ENCODE measurements at places on chromosomes 2 and 18. TPM values are rescaled to one million over a fixed set of nuclear protein-coding genes. Genes with fewer than 3 reads are reported as not detected.

The MAP3K19 gene
- not detected for total RNA-seq

The MREG gene
- 23.0 TPM for total RNA-seq

DNA sequence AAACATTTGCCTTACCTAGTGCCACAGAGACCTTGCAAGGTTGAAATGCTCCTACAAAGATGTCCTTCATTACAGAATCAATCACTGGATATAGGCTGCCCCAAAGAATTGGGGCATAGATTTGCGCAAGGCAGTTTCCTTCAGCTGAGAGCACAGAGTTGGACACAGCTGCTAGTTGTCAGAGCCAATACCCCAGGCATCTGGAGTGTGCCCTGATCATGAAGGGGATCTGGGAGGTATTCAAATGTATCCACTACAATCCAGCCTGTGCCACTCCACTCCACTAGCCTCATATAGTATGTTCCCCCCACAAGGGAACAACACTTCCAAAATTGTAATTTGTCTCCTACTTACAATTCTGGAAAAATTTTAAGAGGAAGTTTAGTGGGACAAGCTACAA, 62.3 kb upstream of the ITPRID2 start:
- no peak for DNase-seq

DNA sequence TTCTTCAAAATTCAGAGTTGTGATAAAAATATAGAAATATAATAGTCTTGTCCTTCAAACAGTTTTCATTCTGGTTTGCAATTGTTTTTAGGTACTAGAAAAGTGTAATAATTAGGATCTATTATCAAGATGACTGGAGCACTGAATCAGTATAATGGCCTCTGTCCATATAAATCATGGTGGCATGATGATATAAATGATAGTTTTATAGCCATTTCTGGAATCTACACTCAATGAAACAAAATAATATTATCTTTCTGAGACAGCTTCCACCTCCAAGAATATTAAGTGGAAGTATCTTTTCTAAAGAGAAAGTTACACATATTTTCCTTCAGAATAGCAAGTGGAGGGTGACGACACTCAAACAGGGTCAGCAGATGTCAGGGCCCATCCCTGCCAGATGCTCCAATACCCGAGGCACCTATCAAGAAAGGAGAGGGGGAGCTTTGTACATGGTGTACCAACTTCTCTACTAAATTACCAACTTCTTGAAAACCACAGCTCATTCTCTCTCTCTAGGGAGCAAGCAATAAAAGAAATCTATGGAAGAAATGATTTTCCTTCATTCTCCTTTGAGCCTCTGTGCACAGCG, 882.7 kb upstream of the CHAC2 start:
- DNase-seq: no peak

- DNase-seq: no peak
Observed at GRCh38 chr18:55508651-55509050, 79.3 kb downstream of the TCF4 start.

GRCh38 chr2:38734299-38735058, 16.7 kb downstream of the SRSF7 start:
- no peak for DNase-seq

DNA sequence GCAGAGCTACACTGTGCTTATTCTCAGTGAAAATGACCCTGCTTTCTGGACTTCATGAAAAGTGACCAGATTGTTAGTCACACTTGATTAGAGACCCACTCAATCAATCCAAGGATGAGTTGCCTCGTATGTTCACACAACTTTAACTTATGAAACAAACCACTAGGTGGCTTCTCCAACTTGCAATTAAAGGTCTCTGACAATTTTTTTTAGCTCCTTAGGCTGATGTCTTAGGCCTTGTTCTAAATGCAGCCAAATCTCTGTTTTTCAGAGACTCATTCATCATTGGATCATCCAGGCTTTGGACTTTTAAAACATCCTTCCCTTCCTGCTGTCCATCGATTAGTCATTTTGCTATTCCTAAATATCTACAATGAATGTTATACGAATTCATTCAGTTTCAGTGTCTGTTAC, 63.4 kb downstream of the MREG start:
- DNase-seq: no peak
